Mesendoderm (in vitro differentiated cells): ENCODE measurements at places on chromosomes 12 and 14.

- DNase-seq: no peak
- no peak overlapping the region for H3K27ac ChIP-seq
- H3K4me1 ChIP-seq: no peaks in the 10 kb centered on the region
- H3K4me3 ChIP-seq: no peak overlapping the region
- H3K36me3 ChIP-seq: no peaks in the 10 kb centered on the region
These were observed 16.1 kb downstream of the EML1 start for GRCh38 chr14:99809360-99809759.

- peak; percentile 70 for DNase-seq
- no peaks in the 10 kb centered on the region for H3K36me3 ChIP-seq
- no peak overlapping the region for H3K4me3 ChIP-seq
- no peaks in the 10 kb centered on the region for H3K4me1 ChIP-seq
- no peak overlapping the region for H3K27ac ChIP-seq
These were observed 94.4 kb upstream of the PLEKHG7 start for GRCh38 chr12:92608151-92609091.

GRCh38 chr14:91126761-91127160 is 12.9 kb downstream of the DGLUCY start:
- no peaks in the 10 kb centered on the region for H3K36me3 ChIP-seq
- no peak overlapping the region for H3K27ac ChIP-seq
- no peaks in the 10 kb centered on the region for H3K27me3 ChIP-seq
- no peak overlapping the region for H3K4me3 ChIP-seq
- H3K4me1 ChIP-seq: no peaks in the 10 kb centered on the region

- no peak overlapping the region for H3K27ac ChIP-seq
- DNase-seq: no peak
- no peak overlapping the region for H3K4me3 ChIP-seq
- peaks cover under 1% of the 10 kb centered on the region for H3K4me1 ChIP-seq
- H3K36me3 ChIP-seq: no peaks in the 10 kb centered on the region
These were observed 45.3 kb upstream of the RAP1B start for GRCh38 chr12:68565391-68565903.

DNA sequence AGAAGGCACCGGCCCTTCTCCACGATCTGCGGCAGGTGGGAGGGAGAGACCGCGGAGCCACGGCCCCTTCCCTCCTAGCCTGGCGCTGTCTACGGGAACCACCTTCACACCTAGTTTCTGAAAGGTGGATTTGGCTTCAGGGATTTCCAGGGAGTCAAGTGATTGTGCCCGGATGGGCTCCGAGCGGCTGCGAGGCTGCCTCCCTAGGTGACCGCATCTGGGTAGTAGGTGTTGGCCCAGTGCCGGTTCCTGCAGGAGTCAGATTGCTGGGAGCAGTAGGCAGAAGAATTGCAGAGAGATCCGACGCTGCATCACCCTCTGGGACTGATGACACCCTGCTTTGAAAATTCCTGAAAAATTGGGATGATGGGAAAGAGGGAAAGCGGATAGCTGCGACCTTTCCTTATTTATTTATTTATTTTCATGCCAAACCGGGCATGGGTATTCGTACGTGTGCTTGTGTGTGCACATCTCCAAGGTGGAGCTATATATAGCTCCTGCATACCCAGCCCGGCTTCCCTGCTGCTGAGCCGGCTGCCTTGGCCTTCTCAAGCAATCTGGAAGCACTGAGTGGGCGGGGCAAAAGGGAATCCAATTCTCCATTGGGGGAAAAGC is 1.1 kb downstream of the CNTN1 start:
- no peak overlapping the region for H3K27ac ChIP-seq
- H3K4me1 ChIP-seq: no peaks in the 10 kb centered on the region
- DNase-seq: peak; percentile 65
- no peaks in the 10 kb centered on the region for H3K27me3 ChIP-seq
- no peaks in the 10 kb centered on the region for H3K36me3 ChIP-seq
